Left lobe of liver (tissue), 2 donors: ENCODE measurements at places on chromosomes 1 and 21. TPM values are rescaled to one million over a fixed set of nuclear protein-coding genes. Genes with fewer than 3 reads are reported as not detected.
A peak's percentile ranks its signal among the peaks of the same experiment; 100 is the strongest.

LY9 gene
- total RNA-seq, result 0.18 TPM

DMBX1 gene
- total RNA-seq, result not detected

SYT6 gene
- total RNA-seq, result 0.08 TPM

FBXO44 gene
- total RNA-seq, result 11.6 TPM

LRRC8B gene
- total RNA-seq, result 2.8 TPM

BLACAT1 gene
- 0.08 TPM for total RNA-seq

CA6 gene
- total RNA-seq, result not detected

BRDT gene
- not detected for total RNA-seq

CYP4Z1 gene
- 0.55 TPM for total RNA-seq

DNA sequence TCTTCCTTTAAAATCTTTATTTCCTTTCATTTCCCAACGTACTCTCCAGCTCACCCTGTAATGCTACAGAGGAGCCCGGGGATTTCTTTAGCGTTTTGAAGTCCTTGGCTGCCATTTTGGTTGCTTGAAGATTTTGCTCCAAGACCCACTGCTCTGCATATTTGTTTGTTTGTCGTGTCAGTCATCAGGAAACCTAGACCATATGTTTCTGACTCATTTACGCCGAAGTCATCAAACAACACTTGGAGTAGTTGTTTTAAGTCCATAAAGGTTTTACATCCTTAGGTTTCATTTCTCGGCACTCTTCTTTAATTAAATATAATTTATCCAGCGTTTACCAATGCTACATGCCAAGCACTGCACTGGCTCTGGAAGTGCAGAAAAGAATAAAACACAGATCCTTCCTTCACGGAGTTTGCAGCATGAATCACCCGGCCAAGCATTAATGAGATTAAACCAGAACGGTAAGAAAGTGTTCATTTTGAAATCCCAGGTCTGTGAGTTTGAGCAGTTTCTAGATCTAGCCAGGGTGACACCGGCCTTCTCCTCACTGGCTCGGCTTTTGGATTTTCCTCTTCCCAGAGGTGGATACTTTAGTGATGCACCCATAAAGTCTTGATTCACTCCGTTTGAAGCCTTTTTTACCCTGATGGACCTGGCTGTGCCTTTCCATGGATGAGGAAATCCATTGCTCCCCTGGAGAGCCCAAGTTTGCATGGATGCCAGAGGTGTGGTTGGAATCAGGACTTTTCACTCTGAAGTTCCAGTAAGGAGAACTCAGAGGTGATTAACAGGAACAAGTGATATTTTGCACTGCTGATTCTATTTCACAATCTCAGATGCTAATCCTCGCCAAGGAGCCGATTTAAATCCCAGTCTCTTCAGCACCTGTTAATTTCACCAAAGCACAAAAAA lies 109.3 kb downstream of the KAZN start:
- no peak for DNase-seq

GRCh38 chr21:25005388-25005787 lies 601.9 kb downstream of the MRPL39 start:
- no peak for DNase-seq

GRCh38 chr1:170239445-170239844 lies 93.7 kb downstream of the NTMT2 start:
- DNase-seq, result no peak

DNA sequence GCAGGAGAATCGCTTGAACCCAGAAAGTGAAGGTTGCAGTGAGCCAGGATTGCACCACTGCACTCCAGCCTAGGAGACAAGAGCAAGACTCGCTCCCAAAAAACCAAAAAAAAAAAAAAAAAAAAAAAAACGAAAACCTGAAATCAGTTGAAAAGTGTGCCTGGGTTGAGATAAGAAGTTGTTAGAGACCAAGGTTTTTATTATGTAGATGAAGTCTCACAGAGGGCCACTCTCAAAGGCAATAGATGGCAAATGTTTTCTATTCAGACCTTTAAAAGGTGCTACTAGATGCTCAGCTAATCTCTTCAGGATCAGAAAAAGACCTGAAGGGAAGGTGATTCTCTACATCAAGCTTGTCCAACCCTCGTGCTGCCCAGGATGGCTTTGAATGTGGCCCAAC lies 17.6 kb downstream of the CAPN2 start:
- DNase-seq, result no peak

- DNase-seq, result no peak
Measured at GRCh38 chr1:111538343-111539025, 35.1 kb upstream of the ADORA3 start.

- no peak for DNase-seq
Measured at GRCh38 chr1:212475151-212475550, 42.4 kb downstream of the NENF start.

GRCh38 chr1:100348549-100349144 lies 3.7 kb upstream of the CDC14A start:
- DNase-seq, result no peak

GRCh38 chr1:228096416-228097332 lies 6.5 kb downstream of the C1orf35 start:
- DNase-seq, result peak; percentile 41

GRCh38 chr1:99820546-99820945 lies 29.6 kb upstream of the AGL start:
- DNase-seq, result no peak

GRCh38 chr1:151814426-151814825 lies 9.2 kb upstream of the LINGO4 start:
- DNase-seq, result no peak

DNA sequence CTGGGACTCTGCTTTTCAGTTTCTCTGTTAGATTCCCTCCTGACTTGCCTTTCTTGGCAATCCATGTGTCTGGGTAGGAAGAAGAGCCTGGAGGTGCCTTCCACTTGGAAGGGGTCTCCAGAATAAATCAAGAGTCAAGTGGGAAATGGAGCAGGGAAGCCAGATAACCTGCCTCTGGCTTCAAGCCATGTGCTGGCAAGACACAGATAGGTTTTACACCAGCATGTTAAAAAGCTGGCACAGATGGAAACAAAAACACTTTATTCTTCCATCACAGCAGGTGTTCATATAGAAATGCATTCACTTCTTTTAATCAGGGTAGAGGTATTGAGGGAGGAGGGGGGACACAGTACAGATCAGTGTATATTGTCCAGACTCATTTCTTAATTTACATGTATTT lies 356.9 kb upstream of the RUNX1 start:
- no peak for DNase-seq

DNA sequence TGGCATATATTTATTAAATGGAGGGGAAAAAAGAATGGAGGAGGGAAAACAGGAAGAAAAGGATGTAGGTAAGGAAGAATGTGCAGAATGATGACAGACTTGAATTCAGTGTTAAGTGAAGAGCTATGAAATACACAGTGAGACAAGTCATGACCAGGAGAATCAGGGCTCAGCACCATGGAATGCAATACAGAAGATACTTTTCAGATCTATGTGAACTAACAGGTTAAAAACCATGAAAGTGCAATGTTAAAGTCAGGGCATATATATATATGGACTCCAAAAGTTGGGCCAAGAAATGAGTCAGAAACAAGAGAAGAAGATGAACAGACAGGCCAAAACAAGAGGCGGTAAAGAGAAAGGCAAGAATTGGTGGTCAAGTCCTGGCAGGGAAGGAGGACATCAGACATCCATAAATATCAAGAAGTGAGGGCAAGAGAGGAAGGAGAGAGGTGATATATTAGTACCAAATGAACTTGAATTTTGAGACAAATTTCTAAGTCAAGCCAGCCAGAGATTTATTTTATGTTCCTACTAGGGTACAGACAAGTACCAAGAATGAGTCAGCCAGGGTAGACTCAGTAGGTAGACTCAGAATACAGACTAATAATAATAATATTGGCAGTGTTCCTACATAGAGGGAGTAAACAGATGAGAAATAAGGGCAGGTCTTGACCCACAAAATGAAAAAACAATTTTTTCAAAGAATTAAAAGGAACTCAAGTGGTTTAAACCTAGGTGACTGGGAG lies 39.5 kb upstream of the MCOLN3 start:
- DNase-seq, result no peak

- DNase-seq, result no peak
Measured at GRCh38 chr1:216944864-216945510, 221.8 kb upstream of the ESRRG start.

DNA sequence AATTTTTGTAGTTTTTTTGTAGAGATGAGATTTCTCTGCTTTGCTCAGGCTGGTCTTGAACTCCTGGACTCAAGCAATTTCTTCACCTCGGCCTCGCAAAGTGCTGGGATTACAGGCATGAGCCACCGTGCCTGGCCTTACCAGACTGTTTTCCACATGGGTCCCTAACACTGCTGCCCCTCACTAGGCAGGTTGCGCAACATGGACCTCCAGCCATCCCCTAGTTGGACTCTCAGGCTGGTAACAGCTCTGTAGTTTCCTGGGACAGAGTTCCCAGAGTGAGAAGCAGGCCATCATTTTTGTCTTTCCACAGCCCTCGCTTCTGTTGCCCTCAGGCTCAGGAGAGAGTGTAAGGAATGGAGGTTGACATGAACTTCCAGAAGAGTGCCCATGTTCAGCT lies 156.1 kb downstream of the CTH start:
- no peak for DNase-seq

- DNase-seq, result no peak
Measured at GRCh38 chr1:175118375-175119367, 51.0 kb downstream of the TNN start.

DNA sequence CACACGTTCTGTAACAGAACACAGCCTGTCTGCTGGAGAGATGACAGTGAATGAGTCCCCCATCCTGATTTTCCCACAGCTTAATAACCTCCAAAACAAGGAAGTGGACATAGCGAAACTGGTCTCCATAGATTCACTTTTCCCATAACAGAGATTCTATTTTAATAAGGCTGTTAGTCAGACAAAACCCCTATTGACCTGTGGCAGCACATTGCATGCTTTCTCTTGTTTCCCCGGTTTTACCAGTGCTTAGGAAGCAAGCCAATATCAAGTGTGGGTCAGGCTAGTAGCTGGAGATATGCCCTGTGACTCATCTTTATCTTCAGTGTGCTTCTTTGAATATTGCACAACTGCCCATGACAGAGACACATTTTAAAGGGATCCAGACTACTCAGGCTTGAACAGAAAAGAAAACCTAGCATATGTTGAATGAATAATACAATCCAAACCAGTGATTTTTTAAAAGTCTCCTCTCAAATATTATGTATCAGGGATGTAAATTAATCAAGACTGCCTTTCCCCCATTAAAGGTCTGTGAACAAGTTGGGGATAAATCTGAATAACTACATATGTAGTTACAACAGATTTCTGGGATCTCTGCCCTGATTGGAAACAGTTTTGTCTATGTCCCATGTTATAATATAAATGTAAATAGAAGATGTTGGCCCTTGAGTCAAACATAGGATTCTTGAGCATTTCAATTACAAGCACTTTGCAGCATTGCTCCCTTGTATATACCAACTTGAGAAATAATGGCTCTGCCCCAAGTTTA lies 11.9 kb upstream of the CLDN8 start:
- no peak for DNase-seq

GRCh38 chr21:29245104-29245643 lies 53.5 kb upstream of the BACH1 start:
- no peak for DNase-seq

GRCh38 chr1:232611834-232612233 lies 18.1 kb downstream of the SIPA1L2 start:
- no peak for DNase-seq

DNA sequence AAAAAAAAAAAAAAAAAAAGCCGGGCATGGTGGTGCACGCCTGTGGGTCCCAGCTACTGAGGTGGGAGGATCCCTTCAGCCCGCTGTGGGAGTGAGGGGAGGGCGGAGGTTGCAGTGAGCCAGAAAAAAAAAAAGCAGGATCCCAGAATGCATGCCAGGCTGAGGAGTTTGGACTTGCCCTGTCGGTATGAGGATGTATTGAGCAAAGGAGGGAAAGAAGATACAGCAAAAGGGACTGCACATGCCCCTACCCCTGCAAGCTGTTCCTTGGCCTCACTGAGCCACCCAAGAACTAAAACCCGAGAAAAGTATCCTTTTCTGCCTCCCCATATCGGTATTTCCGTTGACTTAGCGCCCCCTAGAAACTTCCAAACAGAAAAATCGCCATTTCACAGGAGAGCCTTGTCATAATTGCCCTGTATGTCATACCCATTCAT lies 1.3 kb upstream of the GPATCH4 start:
- DNase-seq, result no peak

- no peak for DNase-seq
Measured at GRCh38 chr21:29490016-29490415, 191.3 kb downstream of the BACH1 start.

DNA sequence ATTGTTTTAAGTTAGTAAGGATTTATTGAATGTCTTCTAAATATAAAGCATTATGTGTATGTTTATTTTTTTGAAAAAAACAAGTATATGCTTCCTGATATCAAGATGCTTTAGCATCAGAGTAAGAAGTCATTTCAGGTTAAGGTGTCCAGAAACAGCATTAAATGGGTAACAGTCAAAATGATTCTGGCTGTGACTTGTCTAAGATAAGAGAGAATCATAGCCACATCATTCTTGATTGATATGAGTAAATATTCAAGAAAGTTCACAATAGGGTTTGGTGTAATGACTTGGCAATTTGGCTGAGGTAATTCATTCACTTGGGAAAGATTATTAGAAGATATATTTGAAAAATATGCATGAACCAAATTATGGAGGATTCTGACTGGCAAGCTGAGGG lies 193.8 kb downstream of the DPYD start:
- no peak for DNase-seq
